ENCODE measurements at places on chromosomes 4 and X. TPM values are rescaled to one million over a fixed set of nuclear protein-coding genes. Genes with fewer than 3 reads are reported as not detected.

HSFX4 gene
- total RNA-seq: not detected

GRCh38 chrX:72126048-72126415 lies 5.7 kb downstream of the RTL5 start:
- no peak for DNase-seq

- DNase-seq: no peak
Measured at GRCh38 chrX:139825618-139826017, 107.2 kb downstream of the ATP11C start.

NHS gene
- total RNA-seq: 17.4 TPM

GRCh38 chr4:155703486-155704247 lies 37.0 kb downstream of the GUCY1A1 start:
- no peak for DNase-seq

DNA sequence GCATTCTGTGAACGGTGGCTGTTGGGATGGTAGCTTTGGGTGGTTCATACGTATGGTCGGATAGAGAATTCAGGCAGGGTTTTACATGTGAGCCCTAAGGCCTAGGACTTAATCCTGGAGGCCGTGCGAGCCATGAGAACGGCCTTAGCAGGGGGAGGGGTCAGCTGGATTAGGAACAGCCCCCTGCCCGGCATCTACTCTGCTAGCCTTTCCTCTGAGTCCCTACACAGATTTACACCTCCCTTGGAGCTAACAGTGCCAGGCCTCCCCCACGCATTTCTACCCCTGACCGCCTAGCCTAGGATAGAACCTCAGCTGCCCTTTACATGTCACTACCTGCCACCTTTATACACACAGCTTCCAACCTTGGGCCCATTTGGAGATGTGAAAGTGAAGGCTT lies 7.1 kb downstream of the PRAF2 start:
- no peak for DNase-seq

DTHD1 gene
- 1.1 TPM for total RNA-seq

TBX22 gene
- 0.18 TPM for total RNA-seq

GAB3 gene
- total RNA-seq: 4.2 TPM

SYTL5 gene
- 8.2 TPM for total RNA-seq

SLC2A9 gene
- total RNA-seq: 67.5 TPM

TMEM31 gene
- total RNA-seq: not detected

DNA sequence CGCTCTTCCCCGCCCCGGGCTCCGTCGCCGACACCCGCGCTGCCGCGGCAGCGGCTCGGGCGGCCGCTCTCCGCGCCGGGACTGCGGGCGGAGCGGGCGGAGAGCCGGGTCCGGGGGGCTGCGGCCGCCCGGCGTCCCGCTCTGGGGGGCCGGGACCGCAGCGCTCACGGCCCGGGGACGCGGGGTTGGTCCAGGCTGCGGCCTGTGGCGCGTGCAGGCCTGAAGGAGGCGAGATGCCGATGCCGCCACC lies 492 bp downstream of the GALNT7 start:
- no peak for DNase-seq

DNA sequence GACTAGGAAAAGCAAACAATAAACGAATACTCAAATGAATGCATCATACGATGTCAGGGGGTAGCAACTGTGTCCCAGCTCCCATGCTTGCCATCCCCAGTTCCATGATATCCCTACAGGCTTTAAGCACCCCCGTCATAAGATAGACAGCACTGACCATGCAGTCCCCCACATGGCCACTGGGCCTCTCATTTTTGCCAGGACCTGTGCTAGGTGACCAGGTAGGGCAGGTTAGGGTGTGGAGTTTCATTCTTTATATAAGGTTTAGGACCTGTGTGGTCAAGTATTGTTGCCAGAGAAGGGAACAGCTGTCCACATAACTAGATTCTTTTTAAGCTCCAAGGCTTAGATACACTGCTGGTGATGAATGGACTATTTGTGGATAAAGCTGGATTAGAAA lies 9.7 kb downstream of the PPEF2 start:
- DNase-seq: no peak

DNA sequence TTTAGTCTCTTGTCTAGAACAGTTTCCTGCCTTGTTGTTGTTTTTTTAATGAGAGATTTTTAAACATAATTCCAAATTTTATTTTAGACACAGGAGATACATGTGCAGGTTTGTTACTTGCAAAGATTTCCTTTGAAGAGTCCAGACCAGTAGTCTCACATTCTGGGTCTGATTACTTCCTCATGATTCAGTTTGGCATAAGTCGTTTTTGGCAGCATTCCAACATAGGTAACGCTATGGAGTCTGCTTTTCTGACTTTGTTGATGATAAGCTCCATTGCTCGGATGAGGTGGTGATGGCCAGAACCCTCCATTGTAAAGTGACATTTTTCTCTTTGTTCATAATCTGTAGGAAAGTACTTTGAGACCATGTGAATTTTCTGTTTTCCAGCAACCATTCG lies 74.7 kb downstream of the CLCN4 start:
- DNase-seq: no peak

- DNase-seq: peak; percentile 48
Measured at GRCh38 chr4:20253735-20254409, 2.2 kb downstream of the SLIT2 start.

ADH1A gene
- total RNA-seq: not detected

AFAP1 gene
- total RNA-seq: 29.5 TPM

GAGE12J gene
- total RNA-seq: not detected

DNA sequence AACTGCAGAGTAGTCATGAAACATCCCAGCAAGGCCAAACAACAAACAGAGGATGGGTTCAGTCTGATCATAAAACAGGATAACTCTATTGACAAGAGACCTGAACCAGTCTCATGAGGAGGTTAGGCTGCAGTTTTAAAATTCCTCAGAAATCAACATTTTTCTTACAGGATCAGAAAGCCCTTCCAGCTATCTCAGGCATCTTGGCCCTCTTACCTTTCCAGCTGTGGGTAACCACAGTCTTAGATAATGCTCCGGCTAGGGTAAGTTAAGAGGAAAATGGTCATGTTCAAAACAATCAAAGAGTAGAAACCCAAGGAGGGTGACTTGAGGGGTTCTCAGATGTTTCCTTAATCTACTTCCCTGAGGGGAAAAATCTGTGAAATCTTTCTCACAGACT lies 5.1 kb downstream of the CTSO start:
- no peak for DNase-seq

- no peak for DNase-seq
Measured at GRCh38 chr4:163941221-163941905, 446.9 kb downstream of the TMA16 start.

ARX gene
- total RNA-seq: not detected

MID1 gene
- 31.8 TPM for total RNA-seq

DNA sequence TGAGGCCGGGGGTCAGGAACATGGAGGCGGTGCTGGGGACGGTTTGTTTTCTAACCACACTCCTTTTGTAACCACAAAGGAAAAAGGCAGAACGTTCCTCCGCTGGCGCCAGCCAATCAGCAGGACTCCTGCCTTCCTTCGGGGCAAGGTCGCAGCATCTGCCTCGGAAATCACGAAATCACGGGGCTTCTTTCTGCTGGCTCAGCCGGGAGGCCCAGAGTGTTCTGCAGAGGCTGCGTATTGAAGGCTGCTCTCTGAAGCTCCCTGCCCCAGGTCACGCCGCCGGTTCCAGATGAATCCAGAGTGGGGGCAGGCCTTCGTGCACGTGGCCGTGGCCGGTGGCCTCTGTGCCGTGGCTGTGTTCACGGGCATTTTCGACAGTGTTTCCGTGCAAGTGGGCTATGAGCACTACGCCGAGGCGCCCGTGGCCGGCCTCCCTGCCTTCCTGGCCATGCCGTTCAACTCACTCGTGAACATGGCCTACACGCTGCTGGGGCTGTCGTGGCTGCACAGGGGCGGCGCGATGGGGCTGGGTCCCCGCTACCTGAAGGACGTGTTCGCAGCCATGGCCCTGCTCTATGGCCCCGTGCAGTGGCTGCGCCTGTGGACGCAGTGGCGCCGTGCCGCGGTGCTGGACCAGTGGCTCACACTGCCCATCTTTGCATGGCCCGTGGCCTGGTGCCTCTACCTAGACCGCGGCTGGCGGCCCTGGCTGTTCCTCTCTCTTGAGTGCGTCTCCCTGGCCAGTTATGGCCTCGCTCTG lies 9.4 kb downstream of the TMEM187 start:
- DNase-seq: no peak

GRCh38 chr4:38422850-38423249 lies 241.1 kb upstream of the KLF3 start:
- no peak for DNase-seq

LEF1 gene
- total RNA-seq: 20.7 TPM

SPIN2A gene
- total RNA-seq: 1.4 TPM

DNA sequence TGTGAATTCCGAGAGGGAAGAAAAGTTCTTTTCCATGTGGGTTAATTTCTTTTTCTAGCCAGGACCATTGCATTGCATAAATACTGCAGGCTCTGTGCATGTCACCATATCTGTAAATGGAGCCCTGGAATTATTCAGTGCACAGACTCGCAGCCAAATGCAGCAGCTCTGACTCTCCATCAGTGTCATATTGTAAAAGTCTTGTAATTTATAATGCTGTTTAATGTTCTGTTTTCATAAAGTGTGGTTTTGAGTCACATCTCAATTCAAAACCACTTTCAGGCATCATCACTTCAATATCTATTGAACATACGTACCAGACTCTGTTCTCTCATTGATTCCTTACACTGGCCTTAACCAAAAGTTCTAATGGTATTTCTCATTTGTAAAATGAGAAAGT lies 193.9 kb upstream of the RPL34 start:
- no peak for DNase-seq
